Fibroblast of the aortic adventitia (primary cell): ENCODE measurements at places on chromosomes 3 and 15.

DNA sequence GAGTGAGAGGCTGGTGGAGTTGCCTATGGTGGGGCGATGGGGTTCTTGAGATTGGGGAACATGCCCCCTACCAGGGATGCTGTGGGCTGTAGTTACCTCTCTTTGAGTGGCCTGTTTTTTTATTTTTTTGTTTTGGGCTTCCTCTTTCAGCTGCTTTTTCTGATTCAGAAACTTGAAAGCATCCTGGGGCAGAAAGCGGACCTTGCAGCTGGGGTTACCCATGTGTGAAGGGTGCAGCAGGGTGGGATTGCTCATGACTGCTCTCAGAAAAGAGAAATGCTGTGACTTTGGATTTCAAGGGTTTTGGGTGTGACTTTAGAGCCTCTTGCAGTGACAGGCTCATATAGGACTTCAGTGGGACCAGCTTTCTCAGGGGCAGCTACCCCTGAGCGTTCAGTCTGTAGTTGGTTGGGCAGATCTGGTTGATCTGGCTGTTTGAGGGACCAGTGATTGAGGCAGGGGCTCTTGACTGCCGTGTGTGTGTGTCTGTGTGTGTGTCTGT lies 1.8 kb downstream of the LIMD1 start:
- DNase-seq: no peak

DNA sequence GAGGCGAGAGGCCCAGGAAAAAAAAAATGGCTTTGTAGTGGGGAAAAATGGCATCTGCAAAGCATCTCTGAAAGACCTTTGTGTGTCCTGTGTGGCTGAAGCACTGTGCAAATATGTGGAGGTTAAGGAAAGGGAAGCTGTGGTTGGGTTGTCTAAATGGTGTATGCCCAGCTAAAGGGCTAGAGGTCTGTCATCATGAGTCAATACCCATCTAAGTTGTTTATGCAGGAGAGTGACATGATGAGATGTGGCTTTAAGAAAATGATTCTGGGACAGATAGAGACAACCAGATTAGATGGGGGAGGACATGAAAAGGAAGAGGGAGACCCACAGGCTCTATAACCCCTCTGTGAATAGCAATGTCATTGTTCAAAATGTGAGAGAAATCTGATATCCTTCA lies 280.7 kb downstream of the MFSD1 start:
- DNase-seq: no peak

GRCh38 chr3:104961851-104962250 lies 404.9 kb upstream of the ALCAM start:
- peak; percentile 22 for DNase-seq

DNA sequence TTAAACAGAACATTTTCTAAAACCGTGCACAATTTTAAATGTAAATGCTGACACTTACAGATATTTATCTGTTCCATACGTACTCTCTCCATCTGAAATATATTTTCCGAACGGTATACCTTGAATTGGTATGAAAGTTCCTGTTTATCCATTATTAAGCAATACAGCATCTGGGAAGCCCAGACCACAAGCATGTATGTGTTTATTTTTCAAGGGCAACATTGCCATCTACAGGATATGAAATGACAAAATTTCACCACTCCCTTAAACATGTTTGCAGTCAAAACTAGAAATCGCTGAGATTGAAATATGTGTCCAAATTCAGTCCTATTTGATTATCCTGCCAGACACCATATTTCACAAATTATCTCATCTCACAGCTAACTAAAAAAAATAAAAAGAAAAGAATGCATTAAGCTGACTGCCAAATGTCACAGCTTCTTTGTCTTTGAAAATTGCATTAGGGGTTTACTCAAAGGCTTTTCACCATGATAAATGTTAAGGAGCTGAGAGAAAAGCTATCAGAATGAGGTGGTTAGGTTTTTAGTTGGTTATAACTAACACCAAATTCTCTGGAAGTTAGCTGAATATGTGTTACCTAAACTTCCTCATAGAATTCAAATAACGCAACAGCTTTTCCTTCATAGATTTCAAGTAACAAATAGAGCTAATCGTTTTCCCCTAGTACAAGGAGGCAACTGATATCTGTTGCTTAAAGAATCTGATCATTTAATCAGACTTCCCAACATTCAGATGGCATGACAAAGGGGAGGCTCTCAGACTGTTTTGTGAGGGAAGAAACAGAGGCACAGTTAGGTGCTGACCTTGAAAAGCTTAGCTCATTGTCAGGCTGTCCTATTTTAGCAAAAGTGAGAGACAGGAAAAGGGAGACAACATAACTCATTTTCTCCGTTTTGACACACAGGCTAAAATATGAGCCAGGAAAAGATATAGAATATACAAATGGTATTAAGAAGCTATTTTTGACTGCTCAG lies 533.1 kb downstream of the TBL1XR1 start:
- DNase-seq: peak; percentile 78

DNA sequence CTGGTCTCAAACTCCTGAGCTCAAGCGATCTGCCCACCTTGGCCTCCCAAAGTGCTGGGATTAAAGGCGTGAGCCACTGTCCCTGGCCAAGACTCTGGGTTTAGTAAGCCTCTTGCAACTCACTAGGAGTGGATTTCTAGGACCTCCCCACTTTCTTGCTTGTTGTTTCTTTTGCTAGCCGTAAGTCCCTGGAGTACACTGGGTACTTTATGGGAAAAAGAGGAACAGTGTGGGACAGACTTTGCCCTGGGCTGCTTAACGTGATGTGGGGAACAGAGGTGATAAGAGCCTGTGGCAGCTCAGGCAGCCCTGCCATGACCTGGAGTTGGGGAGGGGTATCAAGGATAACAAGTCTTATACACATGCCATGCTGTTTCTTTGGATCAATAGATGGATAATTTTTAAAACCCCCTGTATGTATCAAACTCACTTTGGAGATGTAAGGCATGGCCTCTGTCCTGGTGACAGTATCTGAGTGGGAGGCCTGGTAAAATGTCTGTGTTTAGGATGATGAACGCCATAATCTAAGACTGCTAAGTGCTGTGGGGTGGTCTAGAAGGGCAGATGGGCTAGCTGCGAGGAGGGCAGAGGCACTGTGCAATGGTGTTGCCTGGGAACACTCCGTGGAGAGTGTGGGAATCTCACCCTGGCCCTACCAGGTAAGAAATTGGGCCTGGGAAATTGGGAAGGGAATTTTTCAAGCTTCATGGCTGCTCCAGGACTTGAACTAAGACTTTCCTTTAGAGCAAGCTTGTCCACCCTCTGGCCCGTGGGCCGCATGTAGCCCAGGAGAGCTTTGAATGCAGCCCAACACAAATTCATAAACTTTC lies 54.8 kb downstream of the SMAD3 start:
- no peak for DNase-seq

DNA sequence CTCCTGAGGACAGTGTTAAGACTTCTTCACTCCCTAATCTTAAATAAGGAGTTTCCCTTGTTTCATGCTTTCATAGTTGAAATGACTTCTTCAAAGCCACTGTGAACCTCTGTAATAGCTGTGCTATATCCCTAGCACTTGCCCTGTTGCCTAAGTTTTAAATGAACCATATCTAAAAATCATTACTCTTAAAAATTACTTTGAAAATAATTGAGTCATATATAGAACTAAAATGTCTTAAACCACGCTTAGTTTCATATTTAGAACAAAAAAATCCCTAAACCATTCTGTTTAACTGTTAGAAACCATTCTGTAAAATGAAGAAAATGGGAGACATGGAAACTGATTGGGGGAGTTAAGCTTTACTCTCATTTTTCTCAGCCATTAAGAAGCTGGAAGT lies 29.8 kb downstream of the DNAJC19 start:
- no peak for DNase-seq

DNA sequence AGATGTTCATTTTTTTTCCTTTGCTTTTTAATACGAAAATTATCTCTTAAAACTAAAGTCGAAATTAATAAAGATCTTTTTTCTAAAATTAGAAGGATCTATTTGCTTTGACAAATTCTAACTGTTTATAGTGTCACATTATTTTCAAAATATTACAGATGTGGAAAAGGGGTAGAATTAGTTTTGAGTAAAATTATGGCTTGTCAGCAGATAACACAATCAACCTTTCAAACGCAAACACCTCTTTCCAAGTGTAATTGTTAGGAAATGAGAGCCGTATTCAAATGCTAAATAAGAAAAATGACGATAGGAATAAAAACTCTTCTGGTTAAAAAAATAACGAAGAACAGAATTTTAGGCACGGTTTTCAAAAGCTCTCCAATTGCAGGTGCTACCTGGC lies 704.7 kb downstream of the NLGN1 start:
- no peak for DNase-seq

DNA sequence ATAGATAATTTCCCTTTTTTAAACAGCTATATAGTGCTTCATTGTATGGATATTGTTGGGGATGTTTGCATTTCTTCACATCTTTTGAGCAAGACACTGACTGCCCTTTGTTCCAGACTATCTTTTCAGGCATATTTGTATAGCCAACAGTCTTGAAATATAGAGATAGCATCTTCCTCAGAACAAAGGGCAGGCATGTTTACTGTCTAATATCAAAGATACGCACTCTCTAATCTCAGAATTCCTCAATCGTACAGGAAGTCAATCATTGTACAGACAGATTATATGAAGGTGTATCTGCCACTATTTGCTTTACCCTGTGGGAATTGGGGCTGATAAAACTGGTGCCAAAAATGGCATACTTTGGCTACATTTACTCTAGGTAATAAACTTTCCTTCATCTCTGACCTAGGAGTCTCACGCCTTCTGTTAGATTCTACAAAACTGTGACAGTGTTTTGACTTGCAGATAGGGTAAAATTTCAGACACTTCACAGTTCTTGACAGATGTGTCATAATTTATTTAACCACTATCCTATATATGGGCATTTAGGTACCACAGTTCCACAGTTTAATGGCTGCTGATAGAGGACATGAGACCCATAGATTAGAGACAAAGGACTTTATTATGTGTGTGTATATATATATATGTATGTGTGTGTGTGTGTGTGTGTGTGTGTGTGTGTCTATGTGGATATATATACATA lies 321.0 kb downstream of the IGSF11 start:
- DNase-seq: no peak

GRCh38 chr3:45994419-45995235 lies 997 bp downstream of the FYCO1 start:
- no peak for DNase-seq

DNA sequence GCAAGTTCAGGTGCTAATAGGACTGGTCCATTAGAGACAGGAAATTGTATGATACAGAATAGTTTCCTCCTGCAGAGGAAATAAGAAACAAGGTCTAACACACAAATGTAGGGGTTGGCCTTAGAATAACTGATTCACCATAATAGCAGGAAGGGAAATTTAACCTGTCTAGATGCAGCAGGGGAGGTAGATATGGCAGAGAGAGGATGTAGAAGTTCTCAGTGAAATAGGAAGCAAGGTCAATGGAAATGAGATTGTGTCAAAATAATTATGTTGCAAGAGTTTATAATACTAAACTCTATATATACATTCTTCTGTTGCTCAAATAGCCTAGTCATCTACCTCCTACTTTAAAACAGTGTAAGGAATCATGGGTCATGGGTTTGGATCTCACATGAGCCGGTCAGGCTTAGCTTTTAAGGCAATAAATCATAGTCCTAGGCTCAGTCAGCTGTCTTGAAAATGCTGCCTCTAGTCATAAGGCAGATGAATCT lies 17.0 kb downstream of the BCL2A1 start:
- no peak for DNase-seq

GRCh38 chr3:14563946-14564539 lies 23.9 kb upstream of the GRIP2 start:
- DNase-seq: no peak

DNA sequence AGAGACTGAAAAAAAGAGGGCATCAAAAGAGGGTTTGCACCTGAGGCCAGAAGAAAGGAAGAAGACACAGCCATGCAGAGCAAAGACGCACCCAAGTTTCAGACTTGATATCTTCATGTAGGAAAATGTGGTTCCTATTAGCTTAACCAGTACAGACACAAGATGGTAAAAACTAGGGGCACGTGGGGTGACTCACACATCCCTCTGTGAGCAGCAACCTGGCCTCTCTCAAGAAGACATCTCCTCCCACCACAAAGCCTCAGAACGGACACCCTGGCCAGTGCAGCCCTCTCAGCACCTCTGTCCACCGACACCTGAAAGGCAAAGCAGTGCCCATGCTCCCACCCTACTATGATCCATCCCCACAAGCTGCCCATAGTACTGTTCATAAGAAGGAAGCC lies 33.3 kb downstream of the GLB1 start:
- peak; percentile 60 for DNase-seq

- DNase-seq: peak; percentile 7
Observed at GRCh38 chr15:95919460-95919859, 411.0 kb upstream of the NR2F2 start.

DNA sequence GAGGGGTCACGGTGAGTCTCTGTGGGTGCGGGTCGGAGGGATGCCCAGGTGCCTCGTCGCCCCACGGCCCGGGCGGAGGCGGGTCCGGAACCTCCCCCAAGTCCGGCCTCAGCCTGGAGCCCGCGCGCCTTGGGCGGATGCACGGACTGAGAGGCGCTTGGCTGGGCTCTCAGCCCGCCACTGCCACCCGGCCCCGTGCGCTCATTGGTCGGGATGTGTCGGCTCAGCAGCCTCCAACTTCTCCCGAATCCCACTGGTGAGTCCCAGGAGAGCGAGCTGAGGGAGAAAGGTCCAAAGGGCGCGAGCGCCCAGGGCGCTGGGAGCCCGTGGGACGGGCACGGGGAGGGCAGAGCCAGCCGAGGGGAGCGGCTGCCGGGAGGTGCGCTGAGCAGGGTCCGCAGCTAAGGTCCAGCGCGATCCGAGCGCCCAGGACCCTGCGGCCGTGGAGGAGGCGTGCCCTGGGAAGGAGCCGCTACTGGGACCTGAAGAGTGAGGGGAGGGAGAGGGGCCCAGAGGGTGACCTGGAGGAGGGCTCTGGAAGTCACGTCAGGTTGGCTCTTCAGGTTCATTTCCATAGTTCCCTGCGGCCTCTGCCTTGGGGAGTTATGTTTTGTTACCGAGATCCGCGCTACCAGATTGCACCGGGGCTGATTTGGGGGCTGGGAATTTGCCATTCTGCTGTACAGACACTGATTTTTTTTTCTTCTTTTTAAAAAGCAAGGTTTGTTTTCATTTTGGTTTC lies at the start of gene MME:
Gene MME, plus strand, starts transcription at position 574 of the 742 bp plus-strand sequence. CDS start 3,849 bp downstream, outside the sequence.
- peak; percentile 72 for DNase-seq

- DNase-seq: no peak
Observed at GRCh38 chr3:138781012-138781470, 53.7 kb downstream of the PIK3CB start.

- DNase-seq: no peak
Observed at GRCh38 chr3:152360302-152360701, 91.6 kb downstream of the MBNL1 start.

GRCh38 chr3:14439501-14440167 lies 37.2 kb downstream of the SLC6A6 start:
- peak; percentile 48 for DNase-seq

DNA sequence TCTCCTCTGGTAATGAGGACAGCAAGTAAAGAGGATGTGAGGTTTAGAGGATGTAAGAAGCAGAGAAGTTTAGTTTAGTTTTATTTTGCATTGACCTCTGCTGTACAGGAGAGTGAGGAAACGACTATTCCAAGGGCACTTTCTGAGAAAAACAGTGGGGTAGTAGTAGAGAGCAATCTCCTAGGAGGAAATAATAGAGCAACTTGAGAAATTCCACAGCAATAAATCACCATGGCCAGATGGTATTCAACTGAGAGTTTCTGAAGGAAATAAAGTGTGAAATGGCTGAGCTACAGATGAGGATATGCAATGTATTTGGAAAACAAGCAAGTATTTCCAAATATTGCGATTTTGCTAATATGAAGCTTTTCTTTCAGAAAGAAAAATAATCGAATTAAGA lies 118.9 kb downstream of the DPH6 start:
- DNase-seq: peak; percentile 83
